Putamen (tissue), 1 donor: ENCODE measurements at places on chromosomes 5 and 9.
A peak's percentile ranks its signal among the peaks of the same experiment; 100 is the strongest.

DNA sequence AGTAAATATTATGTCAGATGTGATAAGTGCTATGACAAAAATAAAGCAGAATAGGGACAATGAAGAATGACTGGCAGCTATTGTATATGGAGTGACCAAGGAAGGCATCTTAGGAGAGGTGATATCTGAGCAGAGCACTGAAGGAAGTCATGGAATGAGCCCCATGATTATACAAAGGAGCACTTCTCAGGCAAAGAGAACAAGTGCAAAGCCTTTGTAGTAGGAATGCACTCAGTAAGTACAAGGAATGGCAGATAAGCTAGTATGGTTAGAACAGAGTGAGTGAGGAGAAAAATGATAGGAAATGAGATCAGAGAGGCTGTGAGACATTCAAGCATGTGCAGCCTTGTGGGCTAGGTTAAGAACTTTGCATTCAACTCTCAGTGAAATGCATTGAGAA, 214.8 kb downstream of the LURAP1L start:
- no peak for DNase-seq

DNA sequence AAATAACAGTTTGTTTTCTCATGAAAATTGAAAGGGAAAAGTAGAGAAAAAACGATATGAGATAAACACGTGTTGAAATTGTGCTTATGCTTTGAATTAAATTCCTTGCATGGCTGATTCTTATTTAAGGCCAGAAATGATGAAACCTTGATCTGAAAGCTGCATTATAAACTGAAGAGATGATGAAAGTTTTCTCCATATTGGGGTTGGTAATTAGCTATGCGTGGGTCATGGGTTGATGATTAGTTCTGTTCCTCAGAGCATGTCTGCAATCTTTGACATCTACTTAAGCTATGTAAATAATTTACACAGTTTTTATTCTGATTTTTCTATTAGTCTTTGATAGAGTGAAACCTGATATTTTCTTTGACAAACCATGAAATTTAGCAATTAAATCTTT, 264.1 kb downstream of the CD180 start:
- no peak for DNase-seq

DNA sequence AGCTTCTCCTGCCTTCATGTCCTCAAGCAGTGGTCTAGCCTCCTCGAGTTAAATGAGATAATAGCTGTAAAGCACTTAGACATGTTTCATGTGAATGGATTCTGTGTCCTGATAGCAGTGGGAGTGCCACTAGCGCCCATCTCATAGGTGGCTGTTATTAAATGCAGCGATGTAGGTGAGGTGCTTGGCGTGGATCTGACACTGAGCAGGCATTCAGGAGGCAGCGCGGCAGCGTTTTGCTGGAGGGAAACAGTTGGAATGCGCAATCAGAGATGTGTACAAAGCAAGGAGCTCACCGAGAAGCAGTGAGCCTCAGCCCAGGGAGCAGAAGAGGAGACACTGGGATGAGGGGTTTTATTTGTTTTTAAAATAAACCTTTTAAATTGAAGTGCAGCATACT, 106.6 kb downstream of the RGS3 start:
- no peak for DNase-seq

GRCh38 chr5:136020383-136021015, 8.3 kb upstream of the TGFBI start:
- no peak for DNase-seq

GRCh38 chr9:122426723-122427122, 51.0 kb downstream of the OR1J1 start:
- DNase-seq, result no peak

DNA sequence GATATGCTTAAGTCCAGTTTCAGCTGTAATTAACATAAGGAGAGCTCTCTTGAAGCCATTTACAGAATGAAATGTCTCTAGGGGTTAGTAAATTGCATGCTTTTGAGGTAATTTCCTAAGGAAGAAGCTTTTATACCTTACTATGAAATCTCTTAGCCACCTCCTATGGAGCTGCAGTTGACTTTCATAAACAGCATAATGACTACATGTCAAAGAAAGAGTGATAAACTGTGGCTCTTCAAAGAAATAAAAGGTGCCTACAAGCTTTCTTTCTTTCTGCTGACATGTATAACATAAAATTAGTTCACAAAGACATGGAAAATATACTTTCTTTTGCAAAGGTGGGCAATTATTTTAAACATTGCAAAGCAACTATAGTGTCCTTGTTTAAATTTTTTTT, 90.8 kb downstream of the TMEM167A start:
- no peak for DNase-seq

GRCh38 chr9:120983259-120983837, 56.8 kb upstream of the TRAF1 start:
- no peak for DNase-seq

GRCh38 chr5:151101151-151101550, 20.3 kb upstream of the TNIP1 start:
- no peak for DNase-seq

GRCh38 chr5:133564921-133565565, 47.3 kb downstream of the FSTL4 start:
- peak; percentile 78 for DNase-seq

DNA sequence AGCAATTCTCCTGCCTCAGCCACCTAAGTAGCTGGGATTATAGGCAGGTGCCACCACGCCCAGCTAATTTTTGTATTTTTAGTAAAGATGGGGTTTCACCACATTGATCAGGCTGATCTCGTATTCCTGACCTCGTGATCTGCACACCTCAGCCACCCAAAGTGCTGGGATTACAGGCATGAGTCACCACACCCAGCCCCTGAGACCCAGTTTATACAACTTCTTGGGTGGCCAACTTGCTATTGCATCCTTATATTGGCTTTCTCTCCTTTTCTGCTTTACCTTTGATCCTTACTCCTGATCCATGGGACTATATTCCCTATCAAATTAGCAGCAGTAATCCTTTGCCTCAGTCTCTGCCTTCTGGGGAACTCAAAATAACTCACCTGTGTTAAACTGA, 659.1 kb downstream of the PRELID2 start:
- no peak for DNase-seq

- DNase-seq, result no peak
Observed at GRCh38 chr5:116303340-116303739, 218.5 kb downstream of the COMMD10 start.

- no peak for DNase-seq
Observed at GRCh38 chr9:84123648-84124406, 143.2 kb downstream of the RMI1 start.

GRCh38 chr5:5490774-5491347, 68.4 kb downstream of the ICE1 start:
- no peak for DNase-seq

- no peak for DNase-seq
Observed at GRCh38 chr9:3299872-3300271, 225.9 kb downstream of the RFX3 start.

DNA sequence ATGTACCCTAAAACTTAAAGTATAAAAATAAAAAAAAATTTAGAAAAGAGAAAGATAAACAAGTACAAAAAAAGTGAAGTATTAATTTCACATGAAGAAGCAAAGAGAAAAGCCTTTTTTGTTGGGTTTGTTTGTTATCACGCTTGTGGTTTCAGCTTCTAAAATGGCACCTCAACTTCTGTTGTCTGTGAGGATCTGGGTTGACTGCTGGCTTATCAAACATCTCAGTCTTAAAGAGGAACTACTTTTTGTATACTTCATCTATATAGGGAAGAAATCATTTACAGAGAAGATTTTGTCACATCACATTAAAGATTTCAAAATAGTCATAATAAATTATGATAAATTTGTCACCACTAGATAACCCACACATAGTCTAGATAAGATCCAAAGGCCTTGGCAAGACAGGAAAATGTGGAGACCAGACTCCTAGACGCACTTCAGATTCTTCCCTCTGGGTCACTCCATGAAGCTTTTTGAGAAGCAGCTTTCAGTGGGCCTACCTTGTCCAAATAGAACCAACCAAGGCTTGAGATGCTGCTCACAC, 8.8 kb upstream of the ADGRV1 start:
- DNase-seq, result no peak

DNA sequence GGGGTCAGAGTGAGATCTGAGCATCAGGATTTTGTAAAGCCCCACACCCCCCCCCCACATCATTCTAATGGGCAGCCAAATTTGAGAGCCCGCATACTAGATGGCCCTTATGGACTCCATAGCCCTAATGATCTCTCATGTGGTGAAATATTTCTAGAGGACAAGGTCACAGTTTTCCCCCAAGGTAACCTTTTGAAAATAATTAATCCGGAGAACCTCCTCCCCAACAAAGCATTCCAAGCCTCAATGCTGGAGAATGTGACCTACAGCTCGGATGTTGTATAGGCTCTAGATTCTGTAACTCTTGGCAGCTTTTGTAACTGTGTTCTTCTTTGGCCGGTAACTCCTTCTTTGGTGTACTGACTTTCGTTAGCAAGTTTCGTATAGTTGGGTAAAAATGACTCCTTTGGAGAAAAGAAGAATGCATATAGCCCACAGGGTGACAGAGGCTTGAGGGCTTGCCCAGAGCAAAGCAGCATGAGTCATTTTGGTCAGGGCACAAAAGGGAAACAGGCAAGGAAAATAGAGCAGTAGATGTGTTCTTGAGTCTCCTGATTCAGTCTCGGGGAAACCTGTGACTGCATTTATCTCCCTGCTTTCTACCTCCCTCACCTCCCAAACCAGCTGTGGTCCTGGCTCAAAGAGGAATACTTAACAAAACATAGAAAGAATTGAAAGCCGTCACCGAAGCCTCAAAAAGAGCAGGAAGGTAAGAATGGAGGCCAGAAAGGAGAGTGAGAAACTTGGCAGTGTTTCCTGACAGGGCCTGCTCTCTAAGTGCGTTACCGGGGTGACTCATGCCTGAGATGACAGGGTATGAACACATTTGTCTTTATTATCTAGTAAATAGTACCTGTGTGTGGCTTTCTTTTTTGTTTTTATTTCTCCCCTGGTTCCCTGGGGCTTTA, 6.6 kb upstream of the XPA start:
- no peak for DNase-seq

DNA sequence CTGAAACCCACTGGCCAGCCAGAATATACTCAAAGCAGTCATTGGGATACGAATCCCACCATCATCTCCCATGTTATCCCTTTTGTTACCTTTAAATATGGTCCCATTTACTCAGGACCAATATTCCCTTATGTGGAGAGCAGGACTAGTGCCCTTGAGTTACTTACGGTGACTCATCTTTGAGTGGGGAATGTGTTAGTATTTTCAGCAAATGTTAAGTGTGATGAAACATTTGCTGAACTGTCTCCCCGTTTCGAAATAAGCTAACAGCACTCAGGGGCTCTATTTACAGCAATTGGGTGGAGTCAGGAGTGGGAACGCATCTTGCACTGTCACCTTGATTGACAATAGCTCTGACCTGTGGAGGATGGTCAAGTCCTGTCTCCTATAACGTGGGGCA, 67.4 kb downstream of the CTSL start:
- DNase-seq, result no peak

GRCh38 chr9:35859990-35860339, 10.2 kb downstream of the OR13J1 start:
- no peak for DNase-seq

- DNase-seq, result no peak
Observed at GRCh38 chr5:14415024-14415697, 166.4 kb upstream of the OTULINL start.

DNA sequence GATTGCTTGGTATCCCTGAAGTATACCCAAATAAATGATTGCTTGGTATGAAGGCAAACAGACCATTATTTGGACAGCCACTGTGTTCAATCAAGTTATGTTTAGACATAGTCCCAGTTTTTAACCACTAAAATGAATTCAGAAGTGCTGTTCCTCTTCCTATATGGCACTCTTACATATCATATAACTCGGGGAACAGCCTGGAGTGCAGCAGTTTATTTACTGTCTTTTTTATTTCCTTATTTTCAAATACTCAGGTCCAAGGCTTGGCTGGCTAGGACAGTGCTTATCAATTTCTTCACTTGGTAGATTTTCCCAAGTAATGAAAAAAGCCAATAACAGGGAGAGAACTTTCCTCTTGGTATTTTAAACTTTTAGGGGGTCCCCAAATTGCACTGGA, 58.6 kb upstream of the CCDC112 start:
- no peak for DNase-seq

GRCh38 chr5:133025804-133026663, at the start of gene ZCCHC10:
TSS of gene ZCCHC10 (minus strand) at chr5:133026549. CDS start at chr5:133026537, 12 bp downstream.
- peak; percentile 93 for DNase-seq

- DNase-seq, result no peak
Observed at GRCh38 chr9:113558632-113559502, 95.3 kb downstream of the RGS3 start.

GRCh38 chr5:66989286-66989685, 207.3 kb downstream of the CD180 start:
- DNase-seq, result no peak

GRCh38 chr9:85045271-85045670, 375.7 kb downstream of the NTRK2 start:
- no peak for DNase-seq

DNA sequence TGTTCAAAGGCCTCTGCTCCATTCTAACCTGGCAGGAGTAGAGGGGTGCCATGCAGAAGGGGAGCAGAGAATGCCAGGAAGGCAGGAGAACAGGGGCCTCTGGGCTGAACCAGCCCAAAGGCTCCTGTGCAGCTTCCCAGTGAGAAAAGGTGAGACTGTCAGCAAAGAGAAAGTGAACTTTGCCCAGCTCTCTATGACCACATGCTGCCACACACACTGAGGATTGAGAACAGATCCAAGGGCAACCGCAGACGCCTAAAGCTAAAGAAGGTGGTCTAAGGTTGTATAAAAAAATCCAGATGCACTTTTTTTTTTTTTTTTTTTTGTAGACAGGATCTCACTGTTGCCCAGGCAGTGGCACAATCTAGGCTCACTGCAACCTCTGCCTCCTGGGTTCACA, 51.4 kb downstream of the ALDH7A1 start:
- DNase-seq, result no peak

- no peak for DNase-seq
Observed at GRCh38 chr5:87410931-87411330, 1.8 kb downstream of the CCNH start.

- DNase-seq, result no peak
Observed at GRCh38 chr5:95624368-95624767, 4.5 kb downstream of the GPR150 start.

DNA sequence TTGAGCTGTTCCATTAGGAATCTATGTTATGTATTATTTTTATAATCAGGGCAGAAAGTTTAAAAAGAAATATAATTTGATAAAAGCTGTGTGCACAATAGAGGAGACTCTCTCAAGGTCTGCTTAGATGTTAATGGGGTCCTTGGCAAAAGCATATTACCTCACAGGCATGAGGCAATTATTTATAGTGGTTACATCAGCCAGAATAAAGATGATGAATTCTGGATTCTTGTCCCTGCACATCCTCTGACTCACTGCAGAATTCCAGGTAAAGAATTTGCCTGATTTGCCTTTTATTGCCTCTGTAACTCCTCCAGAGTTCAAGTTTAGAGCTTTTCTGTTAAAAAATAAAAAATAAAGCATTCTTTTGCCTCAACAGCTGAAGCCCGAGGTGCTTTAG, 253.6 kb downstream of the MAST4 start:
- DNase-seq, result no peak
